Sigmoid colon (tissue), 7 donors: ENCODE measurements at places on chromosomes 11 and 22. TPM values are rescaled to one million over a fixed set of nuclear protein-coding genes. Genes with fewer than 3 reads are reported as not detected.

GRCh38 chr22:29433856-29434255 lies 4.5 kb upstream of the RFPL1 start:
- no peak for DNase-seq
- H3K4me1 ChIP-seq = no peaks in the 10 kb centered on the region
- H3K4me3 ChIP-seq = no peak overlapping the region
- H3K27ac ChIP-seq = no peak overlapping the region

DNA sequence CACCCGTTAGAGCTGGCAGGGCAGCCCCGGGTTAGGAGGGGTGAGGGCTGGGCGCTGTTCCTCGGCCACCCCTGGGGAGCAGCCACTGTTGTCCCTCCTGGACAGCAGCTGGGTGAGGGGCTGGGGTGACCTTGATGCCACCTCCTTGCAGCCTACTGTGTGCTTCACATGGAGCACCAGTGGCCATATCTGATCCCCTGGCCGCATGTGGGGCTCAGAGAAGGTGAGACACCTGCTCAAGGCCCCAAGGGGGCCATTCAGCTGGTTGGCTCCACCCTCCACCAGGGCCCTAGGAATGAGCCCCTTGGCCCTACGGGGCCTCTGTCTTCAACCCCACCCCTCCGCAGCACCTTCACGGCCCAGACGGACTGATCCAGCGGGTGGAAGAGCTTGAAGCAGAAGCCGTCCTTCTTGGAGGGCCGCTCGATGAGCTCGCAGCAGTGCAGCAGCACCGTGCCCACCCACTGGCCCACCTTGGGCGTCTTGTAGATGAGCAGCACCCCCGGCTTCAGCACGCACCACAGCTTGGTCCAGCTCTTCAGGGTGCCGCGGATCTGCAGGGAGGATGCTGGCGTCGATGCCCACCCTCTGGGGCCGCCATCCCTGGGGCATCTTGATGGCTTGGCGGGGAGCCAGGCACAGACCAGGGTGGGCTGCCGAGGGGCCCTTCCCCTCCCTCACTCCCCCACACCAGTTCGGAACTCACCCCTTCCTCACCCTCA lies 44.9 kb downstream of the OSBPL5 start:
- peaks cover 32% of the 10 kb centered on the region for H3K4me1 ChIP-seq
- peak; percentile 64 for DNase-seq
- no peaks in the 10 kb centered on the region for H3K27me3 ChIP-seq
- peaks cover 11% of the 10 kb centered on the region for H3K36me3 ChIP-seq

DNA sequence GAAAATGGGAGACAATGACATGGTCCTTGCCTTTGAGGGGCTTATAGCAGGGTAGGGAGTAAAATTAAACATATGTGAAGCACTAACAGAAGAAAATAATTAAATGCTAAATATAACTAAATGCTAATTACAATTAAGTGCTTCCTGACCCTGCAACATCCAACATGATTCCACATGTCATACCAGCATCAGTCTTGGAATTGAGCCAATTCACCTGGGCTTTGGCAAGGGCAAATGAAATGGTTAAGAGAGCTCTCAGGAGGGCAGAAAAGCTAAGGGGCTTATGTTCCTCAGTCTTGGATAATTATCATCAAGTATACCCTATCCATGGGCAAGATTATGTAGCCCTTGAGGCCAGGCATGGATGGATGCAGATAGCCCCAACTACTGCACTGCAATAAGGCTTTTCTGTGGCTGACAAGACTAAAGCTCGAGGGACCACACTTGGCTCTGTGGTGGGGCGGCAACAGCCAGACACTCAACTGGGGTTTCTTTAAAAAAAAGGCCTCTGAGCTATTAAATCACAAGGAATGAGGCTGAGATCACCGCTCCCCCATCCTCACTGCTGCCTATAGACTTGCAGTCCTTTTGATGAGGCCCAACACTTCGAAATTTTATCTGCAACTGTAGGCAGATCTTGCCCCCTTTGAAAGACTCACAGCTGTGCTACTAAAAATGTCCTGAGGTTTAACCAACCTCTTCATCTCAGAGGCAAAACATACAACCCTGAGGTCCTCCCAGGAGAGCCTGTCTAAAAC lies 39.0 kb downstream of the IL18BP start:
- peaks cover 72% of the 10 kb centered on the region for H3K4me1 ChIP-seq
- peaks cover 23% of the 10 kb centered on the region for H3K36me3 ChIP-seq
- peak overlapping the region; percentile 50 for H3K4me3 ChIP-seq
- DNase-seq = no peak

DNA sequence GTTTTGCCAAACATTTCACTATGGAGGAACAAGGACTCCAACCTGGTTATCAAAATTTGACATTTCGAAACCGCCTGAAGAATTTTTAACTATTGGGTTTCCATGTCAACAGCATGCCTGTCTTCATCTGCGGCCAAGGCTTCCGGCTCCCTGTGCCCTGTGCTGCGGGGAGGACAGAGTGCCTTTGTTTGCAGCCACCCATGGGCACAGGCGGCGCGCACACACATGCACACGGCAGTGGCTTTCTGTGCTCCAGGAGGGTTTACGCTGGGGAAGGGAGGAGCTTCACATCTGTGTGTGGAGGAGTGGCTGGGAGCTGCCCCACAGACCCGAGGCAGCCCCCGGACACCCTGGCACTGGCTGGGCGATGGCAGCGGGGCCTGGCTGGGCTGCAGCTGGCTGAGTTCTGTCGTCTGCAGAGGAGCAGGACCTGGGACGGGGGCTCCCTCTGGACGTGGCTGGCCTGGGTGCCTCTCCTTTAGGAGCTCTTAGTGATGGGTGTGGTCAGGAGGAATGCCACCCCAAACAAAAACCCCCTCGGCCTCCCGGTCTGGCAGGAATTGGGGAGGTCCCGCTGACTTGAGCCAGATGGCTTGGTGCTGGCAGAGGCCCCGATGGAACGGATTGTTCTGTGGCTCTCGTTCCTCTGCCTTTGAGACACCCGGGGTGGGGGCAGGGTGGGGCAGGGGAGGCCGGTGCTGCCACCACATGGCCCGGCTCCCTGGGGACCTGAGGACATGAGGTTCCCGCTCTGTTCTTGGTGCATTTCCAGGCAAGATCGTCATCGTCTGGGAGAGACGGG lies 1290.9 kb downstream of the BRD1 start:
- peak; percentile 86 for DNase-seq
- no peaks in the 10 kb centered on the region for H3K4me1 ChIP-seq
- no peak overlapping the region for H3K4me3 ChIP-seq
- H3K27ac ChIP-seq = peak overlapping the region; percentile 38
- H3K36me3 ChIP-seq = no peaks in the 10 kb centered on the region

DNA sequence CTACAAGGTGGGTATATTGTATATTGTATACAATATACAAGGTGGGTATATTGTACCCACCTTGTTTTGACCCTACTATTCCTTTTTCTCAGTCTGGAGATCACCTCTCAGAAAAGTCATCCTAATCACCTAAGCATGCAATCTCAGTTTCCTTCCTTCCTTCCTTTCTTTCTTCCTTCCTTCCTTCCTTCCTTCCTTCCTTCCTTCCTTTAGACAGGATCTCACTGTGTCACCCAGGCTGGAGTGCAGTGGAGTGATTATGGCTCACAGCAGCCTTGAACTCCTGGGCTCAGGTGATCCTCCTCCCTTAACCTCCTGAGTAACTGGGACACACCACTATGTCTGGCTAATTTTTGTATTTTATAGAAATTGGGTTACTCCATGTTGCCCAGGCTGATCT lies 1.2 kb upstream of the KCNE3 start:
- no peak overlapping the region for H3K4me3 ChIP-seq
- H3K27ac ChIP-seq = no peak overlapping the region
- no peaks in the 10 kb centered on the region for H3K36me3 ChIP-seq
- no peak for DNase-seq
- H3K4me1 ChIP-seq = no peaks in the 10 kb centered on the region

DNA sequence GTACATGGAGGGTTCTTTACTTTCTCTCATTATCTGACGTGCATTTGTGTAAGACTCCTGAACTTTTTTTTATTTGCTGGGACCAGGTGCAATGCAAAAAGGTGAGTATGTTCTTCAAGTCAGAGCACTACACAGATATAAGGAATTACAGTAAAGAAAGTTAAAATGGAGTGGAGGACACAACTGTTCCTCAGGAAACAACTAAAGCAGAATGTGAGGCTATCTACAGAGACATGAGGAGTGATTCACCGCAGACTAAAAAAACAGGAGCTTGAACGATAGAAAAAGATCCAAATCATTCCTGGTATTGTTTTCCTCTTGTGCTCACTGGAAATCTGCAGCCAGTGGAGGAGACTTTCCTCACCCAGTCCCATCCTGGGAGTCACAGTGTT lies 106.2 kb downstream of the ABTB2 start:
- no peak for DNase-seq
- no peaks in the 10 kb centered on the region for H3K36me3 ChIP-seq
- peak overlapping the region; percentile 17 for H3K27ac ChIP-seq
- H3K27me3 ChIP-seq = no peaks in the 10 kb centered on the region
- H3K4me1 ChIP-seq = peaks cover 12% of the 10 kb centered on the region

DNA sequence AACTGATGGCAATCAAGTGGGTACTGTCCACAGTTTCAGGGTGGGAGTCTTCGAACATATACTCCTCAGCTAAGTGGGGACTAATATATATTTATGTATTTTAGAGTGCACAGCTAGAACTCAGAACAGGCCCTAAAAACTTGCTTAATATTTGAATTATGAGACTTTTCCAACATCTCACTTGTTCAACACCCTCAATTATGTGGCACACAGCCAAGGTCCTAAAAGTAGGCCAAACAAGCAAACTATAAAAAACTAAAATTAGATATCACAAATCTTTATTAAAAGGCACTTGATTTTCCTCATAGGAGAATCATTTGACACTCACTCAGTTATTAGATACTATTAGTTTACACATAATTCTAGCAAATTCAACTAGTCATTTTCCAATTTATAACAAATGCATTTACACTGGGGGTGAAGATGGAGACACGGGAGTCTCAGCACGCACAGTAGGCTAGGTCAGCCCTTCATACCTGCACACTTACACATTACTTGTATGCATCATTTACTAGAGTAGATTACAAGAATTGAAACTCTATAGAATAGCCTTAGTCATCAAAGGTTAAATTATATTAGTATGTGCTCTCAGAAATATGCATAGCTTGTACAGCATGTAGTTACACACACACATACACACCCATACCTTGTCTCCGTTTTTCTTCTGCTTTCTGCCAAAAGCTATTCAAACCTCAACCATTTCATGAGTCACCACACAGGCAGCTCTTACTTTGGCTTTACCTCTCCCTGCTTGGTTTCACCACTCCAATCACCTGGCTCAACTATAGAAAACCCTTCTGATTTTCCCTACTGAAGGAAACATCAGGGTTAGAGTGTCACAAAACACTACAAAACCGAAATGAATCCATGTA lies 171.5 kb downstream of the SBF2 start:
- peak; percentile 68 for DNase-seq
- H3K4me3 ChIP-seq = no peak overlapping the region
- H3K27ac ChIP-seq = no peak overlapping the region

DNA sequence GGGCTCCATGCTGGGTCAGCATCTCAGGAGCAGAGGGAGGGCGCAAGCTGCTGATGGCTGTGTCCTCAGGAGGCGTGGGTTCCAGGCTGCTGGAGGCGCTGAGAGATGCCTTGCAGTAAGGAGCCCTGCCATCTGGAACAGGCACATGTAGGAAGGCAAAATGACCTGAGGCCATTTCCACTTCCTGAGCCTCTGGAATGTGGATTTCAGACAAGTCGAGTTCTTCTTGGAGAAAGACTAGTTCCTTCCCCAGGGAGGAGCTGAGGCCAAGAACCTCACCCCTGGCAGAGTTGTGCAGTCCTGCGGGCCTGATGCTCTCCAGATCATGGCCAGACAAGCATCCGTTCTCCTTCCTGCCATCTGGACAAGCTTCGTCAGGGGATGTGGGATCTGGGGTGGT lies 19.3 kb downstream of the HPS4 start:
- H3K27ac ChIP-seq = no peak overlapping the region
- H3K4me3 ChIP-seq = no peak overlapping the region
- no peaks in the 10 kb centered on the region for H3K27me3 ChIP-seq
- peaks cover 43% of the 10 kb centered on the region for H3K36me3 ChIP-seq
- DNase-seq = no peak
- no peaks in the 10 kb centered on the region for H3K4me1 ChIP-seq

- peaks cover 2% of the 10 kb centered on the region for H3K36me3 ChIP-seq
- H3K4me1 ChIP-seq = peaks cover 43% of the 10 kb centered on the region
- H3K27ac ChIP-seq = peak overlapping the region; percentile 67
These were observed 12.7 kb downstream of the TOM1 start for GRCh38 chr22:35312198-35313059.

DNA sequence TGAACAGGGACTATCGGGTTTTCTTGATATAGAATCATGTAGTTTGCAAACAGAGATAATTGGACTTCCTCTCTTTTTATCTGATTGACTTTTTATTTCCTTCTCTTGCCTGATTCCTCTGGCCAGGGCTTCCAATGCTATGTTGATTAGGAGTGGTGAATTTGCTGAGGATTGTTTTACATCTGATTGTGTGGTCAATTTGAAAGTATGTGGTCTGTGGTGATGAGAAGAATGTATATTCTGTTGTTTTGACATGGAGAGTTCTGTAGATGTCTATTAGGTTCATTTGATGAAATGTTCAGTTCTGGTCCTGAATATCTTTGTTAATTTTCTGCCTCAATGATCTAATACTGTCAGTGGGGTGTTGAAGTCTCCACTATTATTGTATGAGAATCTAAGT lies 713.2 kb upstream of the CCDC179 start:
- H3K4me1 ChIP-seq = no peaks in the 10 kb centered on the region
- H3K4me3 ChIP-seq = no peak overlapping the region
- H3K36me3 ChIP-seq = no peaks in the 10 kb centered on the region
- DNase-seq = no peak
- H3K27ac ChIP-seq = no peak overlapping the region

GRCh38 chr11:115707180-115707905 lies 203.1 kb upstream of the CADM1 start:
- no peaks in the 10 kb centered on the region for H3K27me3 ChIP-seq
- no peak overlapping the region for H3K27ac ChIP-seq
- peak; percentile 40 for DNase-seq
- H3K36me3 ChIP-seq = no peaks in the 10 kb centered on the region

DNA sequence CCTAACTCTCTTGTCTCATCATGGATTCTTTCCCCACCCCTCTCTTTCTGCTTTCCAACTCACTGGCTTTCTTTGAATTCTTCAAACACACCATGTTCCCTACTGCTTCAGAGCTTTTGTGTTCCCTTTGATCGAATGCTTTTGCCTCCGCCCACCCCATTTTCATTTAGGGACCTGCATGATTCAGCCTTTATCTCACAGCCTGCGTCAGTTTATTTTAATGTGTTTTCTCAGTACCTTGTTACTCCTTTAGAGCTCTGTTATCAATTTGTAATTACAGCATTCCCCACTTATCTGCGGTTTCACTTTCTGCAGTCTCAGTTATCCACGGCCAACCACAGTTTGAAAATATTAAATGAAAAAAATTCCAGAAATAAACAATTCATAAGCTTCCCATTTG lies 451.3 kb downstream of the METTL15 start:
- H3K4me1 ChIP-seq = no peaks in the 10 kb centered on the region
- no peak overlapping the region for H3K27ac ChIP-seq
- DNase-seq = no peak
- no peaks in the 10 kb centered on the region for H3K36me3 ChIP-seq

GRCh38 chr22:24159650-24160049 lies 21.6 kb upstream of the SUSD2 start:
- H3K36me3 ChIP-seq = no peaks in the 10 kb centered on the region
- H3K27ac ChIP-seq = peak overlapping the region; percentile 91
- no peaks in the 10 kb centered on the region for H3K27me3 ChIP-seq
- DNase-seq = no peak

The GNAZ gene
- 27.6 TPM for total RNA-seq

The CRACR2B gene
- 5.0 TPM for total RNA-seq

The MAPK8IP2 gene
- total RNA-seq = 2.9 TPM

The TST gene
- total RNA-seq = 31.4 TPM

The IGLL1 gene
- not detected for total RNA-seq

The MS4A15 gene
- not detected for total RNA-seq

The LMO2 gene
- total RNA-seq = 11.3 TPM

The TTC28 gene
- total RNA-seq = 102 TPM
